ENCODE measurements at places on chromosomes 12 and 14. TPM values are rescaled to one million over a fixed set of nuclear protein-coding genes. Genes with fewer than 3 reads are reported as not detected.

Gene DNAH10
- polyA plus RNA-seq, result 0.07 TPM

- DNase-seq, result no peak
Measured at GRCh38 chr12:103924761-103925641, 5.2 kb upstream of the HSP90B1 start.

Gene CLMN
- 2.6 TPM for polyA plus RNA-seq

DNA sequence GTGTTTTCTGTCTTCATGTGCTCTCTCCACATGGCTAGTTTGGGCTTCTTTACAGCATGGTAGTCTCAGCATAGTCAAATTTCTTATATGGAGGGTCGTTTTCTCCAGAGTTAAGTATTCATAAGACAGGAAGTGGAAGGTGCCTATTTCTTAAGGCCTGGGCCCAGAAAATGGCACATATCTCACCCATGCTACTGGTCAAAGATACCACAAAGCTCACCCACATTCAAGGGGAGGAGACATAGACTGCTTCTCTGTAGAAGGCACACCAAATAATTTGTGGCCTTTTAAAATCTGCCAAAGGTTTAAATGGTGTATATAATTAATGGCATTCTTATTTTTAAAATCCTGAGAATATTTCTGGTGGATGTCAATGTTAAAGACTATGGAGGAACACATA, 44.8 kb downstream of the CCDC91 start:
- no peak for DNase-seq

- no peak for DNase-seq
Measured at GRCh38 chr14:81472096-81472800, 61.4 kb downstream of the SEL1L start.

- peak; percentile 55 for DNase-seq
Measured at GRCh38 chr12:2395354-2395977, 342.7 kb downstream of the CACNA1C start.

GRCh38 chr14:39265033-39265432, 31.3 kb downstream of the MIA2 start:
- no peak for DNase-seq

DNA sequence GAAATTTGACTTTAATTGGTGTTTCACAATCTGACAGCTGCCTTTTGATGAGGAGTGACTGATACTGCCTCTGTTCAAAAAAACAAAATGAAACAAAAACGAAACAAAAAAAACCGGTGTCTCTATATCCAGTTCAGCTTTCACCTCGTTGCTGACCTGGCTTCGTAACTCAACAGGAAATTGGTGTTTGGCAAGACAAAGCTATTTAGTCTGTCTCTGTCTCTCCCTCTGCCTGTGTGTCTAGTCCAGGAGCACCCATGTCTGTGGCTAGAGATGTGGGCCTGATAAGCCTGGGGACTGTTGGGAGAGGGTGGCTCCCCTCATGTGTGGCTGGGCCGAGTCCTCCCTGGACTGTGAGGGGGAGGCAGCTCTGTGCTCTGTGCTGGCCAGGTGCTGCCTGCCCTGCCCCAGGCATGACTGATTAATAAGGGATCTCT, 11.3 kb downstream of the CACNA1C start:
- DNase-seq, result no peak

DNA sequence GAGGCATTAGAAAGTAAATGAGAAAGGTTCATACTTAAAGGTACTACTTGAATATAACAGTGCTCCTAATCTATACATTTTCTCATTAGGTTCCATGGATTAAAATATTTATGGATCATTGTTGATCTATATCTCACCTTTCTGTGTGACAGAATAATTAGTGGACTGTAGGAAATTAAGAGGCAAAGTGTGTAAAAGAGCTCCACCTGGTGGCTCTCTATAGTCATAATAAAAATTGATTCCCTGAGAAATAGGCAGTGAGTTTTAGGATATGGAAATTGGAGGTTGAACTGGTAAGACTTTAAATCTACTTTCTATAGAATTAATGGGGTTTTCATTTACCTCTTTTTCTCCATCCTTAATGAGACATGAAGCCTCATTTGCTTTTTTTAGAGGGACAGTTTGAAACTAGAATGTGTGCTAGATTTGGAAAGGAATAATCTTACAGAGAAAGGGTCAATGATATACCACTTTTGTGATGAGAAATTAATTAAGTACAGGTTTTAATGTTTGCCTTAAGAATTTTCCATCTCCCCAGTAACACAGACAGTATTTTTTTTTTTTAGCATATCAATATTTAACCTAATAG, 11.8 kb upstream of the DERA start:
- no peak for DNase-seq

GRCh38 chr14:55589171-55589570, 9.2 kb downstream of the KTN1 start:
- no peak for DNase-seq

DNA sequence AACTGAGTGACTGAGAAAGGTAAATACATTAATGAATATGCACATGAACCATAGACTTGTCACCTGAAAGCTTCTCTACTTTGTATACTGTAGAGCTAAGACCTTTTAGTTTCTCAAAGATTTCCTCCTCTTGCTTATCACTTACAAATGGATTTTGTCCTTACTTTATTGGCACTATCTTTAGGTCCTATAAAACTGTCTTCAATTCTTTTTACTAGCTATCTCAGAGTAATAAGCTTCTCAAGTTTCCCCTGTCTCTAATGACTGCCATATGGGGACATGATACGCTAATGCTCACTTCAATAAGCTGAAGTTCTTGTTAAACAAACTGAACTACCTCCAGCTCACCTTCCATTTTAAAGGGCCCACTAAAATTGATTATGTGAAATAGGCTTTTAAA, 468.2 kb upstream of the CCDC196 start:
- DNase-seq, result no peak

DNA sequence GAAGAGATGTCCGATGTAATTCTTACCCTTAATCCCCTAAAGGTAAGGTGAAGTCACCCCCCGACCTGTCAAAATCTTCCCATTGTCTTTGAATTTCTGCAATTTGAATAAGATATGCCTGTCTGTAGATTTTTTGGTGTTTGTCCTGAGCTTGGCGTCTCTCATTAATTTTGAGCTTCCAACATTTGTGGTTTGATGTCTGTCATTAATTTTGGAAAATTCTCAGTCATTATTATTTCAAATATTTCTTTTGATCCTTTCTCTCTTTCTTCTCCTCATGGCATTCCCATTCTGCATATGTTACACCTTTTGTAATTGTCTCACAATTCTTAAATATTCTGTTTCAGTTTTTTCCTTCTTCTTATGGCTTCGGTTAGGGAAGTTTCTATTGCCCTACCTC, 60.1 kb downstream of the EPS8 start:
- DNase-seq, result no peak

Gene OASL
- polyA plus RNA-seq, result 0.95 TPM

Gene RASSF9
- 0.84 TPM for polyA plus RNA-seq

Gene TMTC1
- polyA plus RNA-seq, result 9.6 TPM

Gene OR4E2
- polyA plus RNA-seq, result not detected

GRCh38 chr14:99995700-99996356, 69.4 kb upstream of the EVL start:
- DNase-seq, result peak; percentile 58

GRCh38 chr12:125518074-125518473, 452.8 kb downstream of the AACS start:
- no peak for DNase-seq

Measured in heart right ventricle (tissue), 16 donors.